ENCODE measurements at places on chromosomes 11 and 22.

DNA sequence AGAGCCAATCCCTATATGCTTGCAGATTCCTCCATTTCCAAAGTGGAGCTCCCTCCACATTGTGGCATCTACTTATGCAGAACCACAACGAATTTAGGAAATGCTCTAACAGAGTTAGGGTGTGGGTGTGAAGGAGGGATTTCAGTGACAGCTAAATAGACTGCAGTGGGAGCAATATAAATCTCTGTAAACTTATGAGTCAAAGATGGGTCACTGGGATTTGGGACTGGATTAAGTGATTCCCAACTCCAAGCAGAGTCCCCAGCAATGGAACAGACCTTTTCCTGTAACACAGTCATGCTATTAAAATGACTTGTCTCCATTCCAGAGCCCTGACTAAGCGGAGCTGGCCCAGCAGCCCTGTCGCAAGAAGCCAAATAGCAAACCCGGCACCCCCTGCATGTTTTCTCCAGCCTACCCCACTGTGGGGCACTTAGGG, 36.6 kb downstream of the RPL27A start:
- no peak for DNase-seq

DNA sequence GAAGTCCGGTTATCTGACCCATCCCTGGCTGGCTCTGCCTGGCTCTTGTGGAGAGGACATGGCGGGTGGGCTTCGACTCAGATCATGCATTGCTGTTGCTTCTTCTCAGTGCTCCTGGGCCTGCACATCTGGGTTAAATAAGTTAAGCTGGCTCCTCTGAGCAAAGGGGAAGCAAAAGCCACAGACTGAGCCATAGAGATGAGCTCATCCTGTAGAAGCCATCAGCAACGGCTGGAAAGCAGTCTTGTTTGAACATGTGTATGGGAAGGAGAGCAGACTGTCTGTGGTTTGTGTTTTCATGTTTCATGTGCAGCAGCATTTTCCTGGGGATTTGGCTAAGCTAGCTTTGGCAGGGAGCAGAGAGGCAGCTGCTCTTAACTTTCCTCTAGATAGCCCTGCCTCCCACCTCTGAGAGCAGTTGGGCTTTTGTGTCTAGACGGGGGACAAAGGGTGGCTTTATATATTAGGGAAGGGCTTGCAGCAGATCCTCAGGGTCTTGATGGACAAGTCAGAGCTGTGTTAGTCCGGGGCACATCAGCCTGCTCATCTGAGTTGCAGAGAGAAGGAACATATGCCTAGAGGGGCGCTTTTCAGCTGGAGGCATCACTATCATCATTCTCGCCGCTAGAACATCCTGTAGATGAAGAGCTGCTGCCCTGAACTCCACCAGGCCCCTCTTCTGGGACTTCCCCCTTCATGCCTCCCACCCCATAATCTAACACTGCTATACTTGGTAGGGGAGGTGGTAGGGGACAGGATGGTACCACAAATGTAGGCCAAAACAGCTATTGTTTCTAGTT, 14.9 kb downstream of the DCPS start:
- DNase-seq: no peak

DNA sequence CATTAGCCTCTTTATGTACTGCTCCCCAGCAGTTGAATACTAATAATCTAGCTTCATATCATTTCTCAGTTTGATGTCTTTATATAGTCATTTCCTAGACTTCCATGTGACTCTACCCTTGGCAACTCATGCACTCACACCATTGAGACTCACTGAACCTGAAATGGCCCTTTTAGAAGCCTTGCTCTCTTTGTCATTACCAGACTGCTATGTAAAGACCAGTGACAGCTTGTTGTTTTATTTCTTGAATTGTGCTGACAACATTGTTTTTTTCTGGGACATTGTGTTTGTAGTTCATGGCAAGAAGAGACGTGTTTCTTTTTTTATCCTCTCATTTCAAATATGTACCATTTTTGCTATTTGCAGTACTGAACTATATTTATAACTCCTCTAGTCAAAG, 256.5 kb downstream of the CNTN5 start:
- DNase-seq: no peak

DNA sequence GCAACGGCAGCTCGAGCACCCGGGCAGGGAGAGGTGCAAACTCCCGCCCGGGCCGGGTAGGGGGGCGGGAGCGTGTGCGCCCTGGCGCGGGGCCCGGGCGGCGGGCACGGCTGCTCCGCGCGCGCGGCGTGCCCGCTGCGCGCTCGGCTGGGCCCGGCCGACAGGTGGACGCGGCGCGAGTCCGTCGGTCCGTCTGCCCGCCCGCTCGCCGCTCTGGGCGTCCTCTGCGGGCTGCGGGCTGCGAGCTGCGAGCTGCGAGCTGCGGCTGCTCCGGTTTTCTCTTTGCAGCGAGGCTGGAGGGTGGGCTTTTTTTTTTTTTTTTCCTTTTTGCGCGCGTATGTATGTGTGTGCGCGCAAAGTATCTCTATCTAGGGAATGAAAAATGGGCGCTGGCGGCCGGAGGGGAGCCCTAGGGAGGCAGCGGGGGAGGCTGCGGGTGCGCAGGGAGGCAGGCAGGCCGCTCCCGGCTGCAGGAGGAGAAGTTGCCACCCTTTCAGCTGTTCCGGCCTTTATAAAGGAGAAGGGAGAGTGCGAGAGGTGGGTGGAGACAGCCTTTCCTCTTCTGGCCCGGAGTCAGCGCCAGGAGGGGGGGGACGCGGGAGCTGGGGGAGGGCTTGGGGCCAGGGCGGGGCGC, at the start of gene PDGFB:
PDGFB (minus strand) TSS at position 487 of the 634 bp plus-strand sequence. CDS start 1,019 bp downstream, outside the sequence.
- DNase-seq: no peak

DNA sequence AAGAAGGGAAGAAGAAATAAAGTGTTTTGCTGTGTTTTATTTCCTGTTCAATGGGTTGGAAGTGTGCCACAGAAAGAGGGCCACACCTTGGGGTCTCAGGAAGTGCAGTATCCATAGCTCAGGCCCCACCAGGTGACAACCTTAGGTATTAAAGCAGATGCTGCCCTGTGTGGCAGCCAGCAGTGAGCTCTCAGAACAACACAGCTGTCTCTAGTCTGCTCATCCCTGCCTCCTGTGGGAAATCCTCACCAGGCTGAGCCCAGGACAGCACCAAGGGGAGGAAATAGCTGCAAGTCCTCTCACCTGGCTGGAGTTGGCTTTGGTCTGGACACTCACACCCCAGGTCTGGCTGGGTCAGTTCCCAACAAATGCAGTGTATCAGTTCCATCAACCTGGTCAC, 25.1 kb downstream of the ARL14EP start:
- DNase-seq: no peak

- no peak for DNase-seq
Measured at GRCh38 chr11:73949912-73950311, 914 bp upstream of the DNAJB13 start.

- no peak for DNase-seq
Measured at GRCh38 chr11:126207896-126208295, 3.6 kb downstream of the RPUSD4 start.

- DNase-seq: no peak
Measured at GRCh38 chr11:70226967-70227366, 23.9 kb downstream of the FADD start.

- DNase-seq: no peak
Measured at GRCh38 chr11:34344768-34345539, 12.9 kb downstream of the ABTB2 start.

DNA sequence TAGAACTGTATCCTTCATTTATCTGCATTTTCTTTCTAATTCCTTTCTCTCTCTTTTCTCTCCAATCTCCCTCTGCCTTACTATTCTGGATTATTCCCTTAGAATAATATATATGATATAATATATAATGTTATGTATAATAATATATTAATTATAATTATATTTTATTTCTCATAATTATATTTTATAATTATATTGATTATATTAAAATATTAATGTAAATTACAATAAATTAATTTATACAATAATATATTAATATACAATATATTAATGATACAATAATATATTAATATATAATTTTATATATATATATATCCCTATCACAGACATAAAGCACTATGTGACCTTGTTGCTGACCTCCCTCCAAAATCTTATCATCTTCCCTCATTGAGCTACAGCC, 661.3 kb upstream of the CHORDC1 start:
- no peak for DNase-seq

DNA sequence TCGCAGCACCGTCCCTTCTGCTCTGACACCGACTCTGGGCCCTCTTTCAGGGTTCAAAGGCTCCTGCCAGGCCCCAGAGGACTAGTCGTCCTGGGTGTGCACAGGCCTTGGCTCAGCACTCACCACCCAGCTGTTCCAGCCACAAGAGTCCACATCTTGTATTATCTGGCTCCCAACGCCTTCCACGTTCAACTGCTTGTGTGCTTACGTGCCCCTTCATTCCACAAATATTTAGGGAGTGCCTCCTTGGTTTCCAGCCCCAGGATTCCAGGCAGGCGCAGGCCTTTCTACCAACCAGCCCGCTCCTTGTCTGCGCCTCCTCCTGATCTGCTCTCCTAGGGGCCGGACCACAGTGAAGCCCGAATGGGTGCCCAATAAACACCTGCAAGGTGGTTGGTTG, 70.9 kb downstream of the SCUBE1 start:
- no peak for DNase-seq

DNA sequence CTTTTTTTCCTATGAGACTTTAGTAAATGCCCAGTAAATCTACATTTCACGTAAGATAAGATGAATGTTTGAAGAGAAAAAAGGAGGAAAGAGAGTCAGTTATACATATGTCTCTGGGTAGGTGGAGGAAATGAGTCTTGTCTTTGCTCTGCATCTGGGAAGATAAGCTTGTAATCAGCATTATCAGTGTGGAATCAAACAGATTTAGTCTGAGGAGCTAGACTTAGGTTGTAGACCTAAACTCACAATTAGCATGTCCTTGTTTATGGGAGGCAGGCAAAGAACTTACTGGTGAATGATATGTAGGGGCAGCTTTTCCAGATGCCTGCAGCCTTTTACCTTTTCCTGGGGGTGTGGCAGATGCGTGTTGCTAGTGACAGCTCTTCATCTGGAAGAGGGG, 962.3 kb downstream of the TBC1D22A start:
- DNase-seq: no peak

DNA sequence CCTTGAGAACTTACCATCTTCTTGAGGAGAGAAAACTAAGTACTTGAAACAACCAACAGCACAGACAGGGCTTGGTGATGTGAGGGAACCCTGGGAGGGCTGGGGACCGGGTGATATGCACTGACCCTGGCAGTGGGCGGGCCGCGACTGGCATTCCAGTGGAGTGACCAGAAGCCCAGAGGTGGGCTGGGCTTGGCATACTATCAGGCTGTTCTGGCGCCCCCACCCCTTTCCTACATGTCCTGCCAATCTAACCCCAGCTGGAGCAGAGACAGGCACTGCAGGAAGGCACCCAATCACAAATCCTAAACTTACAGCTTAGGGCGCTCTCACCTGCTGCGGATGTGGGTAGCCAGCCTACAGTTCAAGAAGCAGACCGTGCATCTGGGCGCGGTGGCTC, 54.0 kb upstream of the GCAT start:
- no peak for DNase-seq

GRCh38 chr11:112625814-112626213, 335.4 kb upstream of the NCAM1 start:
- no peak for DNase-seq

DNA sequence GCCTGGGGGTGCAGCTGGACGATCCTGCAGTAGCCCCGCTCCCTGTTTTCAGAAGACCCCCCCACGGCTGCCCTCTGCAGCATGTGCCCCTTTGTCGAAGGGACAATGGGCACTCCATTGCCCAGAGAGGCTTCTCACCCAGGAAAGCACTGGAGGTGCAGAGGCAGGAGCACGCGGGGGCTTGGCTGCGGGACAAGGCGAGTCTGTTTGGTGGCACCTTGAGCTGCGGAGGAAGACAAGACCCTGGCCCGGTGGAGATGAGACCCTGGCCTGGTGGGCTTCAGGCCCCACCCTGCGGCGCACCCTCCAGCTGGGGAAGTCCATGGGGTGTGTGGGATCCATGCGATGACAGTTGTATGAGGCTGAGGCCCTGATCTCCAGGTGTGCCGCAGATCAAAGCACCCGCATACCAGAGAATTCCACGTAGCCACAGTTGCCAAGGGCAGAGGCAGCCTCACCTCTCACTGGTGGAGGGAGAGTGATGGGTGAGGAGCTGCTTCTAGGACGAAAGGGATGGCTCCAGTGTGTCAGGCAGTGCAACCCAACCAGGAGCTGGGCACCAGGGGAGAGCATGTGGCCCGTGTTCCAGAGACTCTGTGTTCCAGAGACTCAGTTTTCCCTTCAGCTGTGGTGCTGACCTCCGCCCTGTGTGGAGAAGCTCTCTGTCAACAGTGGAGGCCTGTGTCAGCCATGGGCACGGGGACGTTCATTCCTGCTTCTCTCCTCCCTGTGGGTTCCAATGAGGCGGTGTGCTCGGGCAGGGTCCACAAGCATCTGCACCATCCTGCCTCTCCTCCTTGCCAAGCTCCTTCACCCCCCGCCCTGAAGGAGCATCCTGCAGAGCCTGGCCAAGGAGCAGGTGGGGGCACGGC, 10.0 kb downstream of the TBX1 start:
- DNase-seq: no peak

GRCh38 chr22:41976070-41976901, 7.0 kb downstream of the SEPTIN3 start:
- peak; percentile 18 for DNase-seq

DNA sequence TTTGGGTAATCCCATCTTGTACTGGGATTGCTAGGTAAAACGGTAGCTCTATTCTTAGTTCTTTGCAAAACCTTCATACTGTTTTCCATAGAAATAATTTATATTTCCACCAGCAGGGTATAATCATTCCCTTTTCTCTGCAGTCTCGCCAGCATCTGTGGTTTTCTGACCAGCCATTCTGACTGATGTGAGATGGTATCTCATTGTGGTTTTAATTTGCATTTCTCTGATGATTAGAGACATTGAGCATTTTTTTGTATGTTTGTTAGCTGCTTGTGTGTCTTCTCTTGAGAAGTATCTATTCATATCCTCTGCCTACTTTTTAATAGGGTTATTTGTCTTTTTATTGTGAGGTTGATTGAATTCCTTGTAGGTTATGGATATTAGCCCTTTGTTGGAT, 220.9 kb downstream of the PGR start:
- DNase-seq: no peak

Measured in stimulated activated effector memory CD8-positive, alpha-beta T cell treated with anti-CD3 and anti-CD28 coated beads, Interleukin-12 subunit alpha, Interleukin-12 subunit beta, amount 100 ng/mL, for 72 hours (primary cell).